Activated CD4-positive, alpha-beta T cell treated with anti-CD3 and anti-CD28 coated beads for 48 hours (primary cell): ENCODE measurements at places on chromosomes 16 and 17.

GRCh38 chr16:54312502-54312991, 26.0 kb upstream of the IRX3 start:
- no peak for DNase-seq

GRCh38 chr16:47848421-47849109, 307.2 kb downstream of the ABCC12 start:
- no peak for DNase-seq

- no peak for DNase-seq
Measured at GRCh38 chr17:13003454-13003851, 14.4 kb downstream of the ELAC2 start.

DNA sequence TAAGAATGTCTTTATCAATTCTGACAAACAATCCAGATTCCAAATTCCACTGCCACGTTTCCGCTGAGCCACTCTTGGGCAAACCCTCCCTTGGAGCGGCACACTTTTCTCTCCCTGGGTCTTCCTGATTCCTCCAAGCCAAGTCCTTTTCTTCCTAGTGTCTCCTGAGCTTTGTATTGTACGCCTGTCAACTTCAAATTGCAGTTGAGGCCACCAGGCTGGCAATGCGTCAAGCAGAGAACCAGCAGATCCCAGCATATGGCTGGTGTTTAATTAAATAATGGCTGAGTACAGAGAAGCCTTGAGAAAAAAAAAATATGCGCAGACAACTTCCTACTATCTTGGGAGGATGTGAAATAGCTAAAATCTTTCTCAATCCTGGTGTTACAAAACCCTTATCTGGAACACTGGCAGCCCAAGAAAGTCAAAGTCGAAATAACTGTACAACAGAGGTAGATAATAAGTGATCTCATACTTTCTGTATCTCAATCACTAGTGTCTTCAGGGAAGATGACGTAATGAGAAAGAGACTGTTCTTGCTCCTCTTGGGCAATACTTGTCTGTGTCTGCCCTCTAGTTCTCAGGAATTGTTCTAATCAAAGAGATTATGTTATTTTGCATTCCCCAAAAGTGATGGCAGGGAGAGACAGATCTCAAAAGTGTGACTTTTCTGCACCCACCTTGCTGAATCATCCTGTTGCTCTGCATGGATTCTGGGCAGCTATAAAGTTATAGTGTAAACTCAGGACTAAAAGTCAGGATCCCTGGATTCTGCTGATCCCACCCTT, 15.0 kb downstream of the SMIM36 start:
- no peak for DNase-seq

GRCh38 chr16:2867987-2868789, 10.2 kb upstream of the PRSS22 start:
- peak; percentile 98 for DNase-seq

DNA sequence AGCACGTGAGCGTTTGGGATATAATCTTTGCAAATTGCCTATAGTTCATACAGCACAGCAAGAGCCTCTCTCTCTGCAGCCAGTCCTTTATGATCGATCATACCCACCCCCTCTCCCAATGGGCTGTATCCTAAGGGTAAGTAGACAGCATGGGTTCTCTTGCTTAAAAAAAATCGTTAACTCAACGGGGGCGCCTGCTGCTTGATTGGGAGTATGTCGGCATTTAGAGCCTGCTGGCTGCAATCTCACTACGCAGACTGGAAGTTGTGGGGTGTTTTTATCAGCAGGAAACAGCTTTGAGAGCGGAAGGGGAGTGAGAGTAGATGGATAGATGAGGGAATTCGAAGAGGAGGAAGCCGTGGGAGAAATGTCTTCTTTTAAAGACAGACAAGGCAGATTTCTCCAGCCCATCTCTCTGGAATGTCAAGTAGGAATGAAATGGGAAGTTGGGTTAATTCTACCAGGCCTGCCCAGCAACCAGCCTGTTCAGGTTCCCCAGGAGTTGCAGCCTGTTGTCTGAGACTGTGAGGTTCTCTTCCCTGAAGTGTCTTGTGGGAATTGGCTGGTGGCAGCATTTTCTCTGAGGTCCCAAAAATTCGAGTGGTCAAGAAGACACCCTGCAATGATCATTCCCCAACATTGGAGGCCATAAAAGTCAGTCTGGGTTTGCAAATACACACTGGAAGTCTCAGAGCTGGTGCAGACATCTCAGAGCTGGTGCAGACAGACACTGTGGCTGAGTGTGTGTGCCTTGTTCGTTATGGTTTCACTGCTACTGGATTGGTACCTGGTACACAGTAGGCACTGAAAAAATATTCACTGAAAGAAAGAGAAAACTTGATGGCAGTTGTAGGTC, 65.6 kb downstream of the PRKCB start:
- no peak for DNase-seq

- DNase-seq = no peak
Measured at GRCh38 chr17:43787728-43788127, 7.5 kb downstream of the CFAP97D1 start.

DNA sequence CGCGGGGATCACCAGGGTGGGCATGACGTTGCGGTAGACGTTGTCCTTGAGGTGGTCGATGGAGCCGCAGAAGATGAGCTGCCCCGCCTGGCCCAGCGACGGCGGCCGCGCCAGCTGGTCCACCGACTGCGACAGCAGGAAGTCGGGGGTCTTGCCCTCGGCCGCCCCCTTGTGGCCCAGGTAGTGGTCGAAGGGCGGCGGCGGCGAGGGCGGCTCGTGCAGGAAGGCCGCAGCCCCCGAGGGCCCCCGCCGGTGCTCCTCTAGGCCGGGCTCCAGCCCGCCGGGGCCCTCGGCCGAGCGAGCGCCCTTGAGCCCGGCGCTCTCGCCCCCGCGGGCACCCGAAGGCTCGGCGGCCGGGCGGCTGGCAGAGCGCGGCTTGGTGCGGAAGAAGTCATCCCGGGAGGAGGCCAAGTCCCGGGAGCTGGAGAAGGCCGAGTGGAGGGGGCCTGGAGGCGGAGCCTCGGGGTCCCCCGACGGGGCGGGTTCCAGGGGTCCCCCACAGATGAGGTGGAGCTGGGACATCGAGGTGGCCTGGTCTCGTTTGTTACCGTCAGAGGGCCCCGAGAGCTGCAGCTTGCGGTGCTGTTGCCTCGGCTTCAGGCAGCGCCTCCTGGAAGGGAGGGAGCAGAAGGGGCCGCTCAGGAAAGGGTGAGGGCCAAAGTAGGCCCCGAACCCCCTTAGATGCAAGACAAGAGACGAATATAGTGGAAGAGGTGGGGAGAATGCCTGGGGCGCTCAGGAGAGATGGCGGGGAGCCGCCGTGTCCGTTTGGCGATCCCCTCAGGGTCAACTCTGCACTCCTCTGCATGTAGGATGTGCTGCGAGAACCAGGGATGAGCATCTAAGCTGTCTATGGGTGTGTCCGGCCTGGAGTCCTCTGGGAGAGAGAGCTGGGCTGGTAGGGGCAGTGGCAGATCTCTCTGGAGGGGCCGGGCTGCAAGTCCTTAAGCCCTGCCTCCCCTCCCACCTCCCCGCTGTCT, 8.8 kb downstream of the FAM171A2 start:
- DNase-seq = peak; percentile 70

DNA sequence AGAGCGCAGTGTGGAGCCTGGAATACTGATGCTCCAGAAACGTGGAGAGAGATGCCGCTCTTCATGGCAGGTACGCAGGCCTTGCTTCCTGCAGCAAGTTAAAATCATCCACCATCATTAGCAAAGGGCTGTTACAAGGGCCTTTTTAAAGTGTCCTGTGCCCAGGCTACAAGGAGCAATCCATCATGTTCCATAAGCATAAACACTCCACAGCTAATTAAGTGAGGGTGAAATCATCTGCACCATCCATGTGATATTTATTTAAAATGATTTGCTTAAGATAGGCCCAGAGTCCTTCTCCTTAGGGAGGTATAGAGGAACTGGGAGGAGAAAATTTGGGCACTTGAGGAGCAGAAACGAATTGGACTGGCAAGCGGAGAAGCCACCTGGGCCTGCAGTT, 372.1 kb downstream of the XYLT1 start:
- no peak for DNase-seq

- DNase-seq = no peak
Measured at GRCh38 chr17:79669861-79670260, 59.0 kb upstream of the RBFOX3 start.

- peak; percentile 58 for DNase-seq
Measured at GRCh38 chr17:58084317-58084981, 1.2 kb downstream of the DYNLL2 start.

DNA sequence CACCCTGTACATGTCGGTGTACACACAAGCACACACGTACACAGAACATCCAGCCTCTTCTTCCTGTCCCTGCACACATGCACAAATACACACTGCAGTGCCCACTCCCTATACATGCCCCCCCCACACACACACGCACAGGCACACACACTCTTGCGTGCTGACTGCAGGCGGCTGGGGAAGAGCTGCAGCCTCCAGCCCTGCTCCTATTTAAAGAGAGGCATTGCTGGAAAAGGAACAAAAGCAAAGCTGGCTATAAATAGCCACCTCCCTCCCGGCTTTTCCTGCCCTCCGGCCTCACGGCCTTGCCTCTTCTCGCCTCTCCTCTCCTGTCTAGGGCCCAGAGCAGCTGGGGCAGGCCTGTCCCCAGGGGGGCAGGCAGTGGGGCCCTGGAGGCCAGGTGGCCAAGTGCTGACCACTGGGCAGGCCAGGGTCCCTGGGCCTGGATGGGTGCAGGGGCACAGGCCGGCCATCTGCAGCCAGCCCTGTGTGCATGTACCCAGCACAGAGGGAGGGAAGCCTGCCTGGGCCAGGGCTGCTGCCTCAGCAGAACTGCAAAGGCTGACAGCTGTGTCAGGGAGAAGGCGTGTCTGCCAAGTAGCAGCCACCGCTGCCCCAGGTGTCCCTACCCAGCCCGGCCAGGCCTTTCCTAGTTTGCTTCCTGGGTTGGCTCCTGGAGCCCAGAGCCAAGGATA, 25.4 kb downstream of the RTN4RL1 start:
- no peak for DNase-seq

GRCh38 chr17:57210972-57211411, 45.3 kb upstream of the MSI2 start:
- no peak for DNase-seq

GRCh38 chr17:28906706-28907438, 4.0 kb upstream of the DHRS13 start:
- DNase-seq = no peak

DNA sequence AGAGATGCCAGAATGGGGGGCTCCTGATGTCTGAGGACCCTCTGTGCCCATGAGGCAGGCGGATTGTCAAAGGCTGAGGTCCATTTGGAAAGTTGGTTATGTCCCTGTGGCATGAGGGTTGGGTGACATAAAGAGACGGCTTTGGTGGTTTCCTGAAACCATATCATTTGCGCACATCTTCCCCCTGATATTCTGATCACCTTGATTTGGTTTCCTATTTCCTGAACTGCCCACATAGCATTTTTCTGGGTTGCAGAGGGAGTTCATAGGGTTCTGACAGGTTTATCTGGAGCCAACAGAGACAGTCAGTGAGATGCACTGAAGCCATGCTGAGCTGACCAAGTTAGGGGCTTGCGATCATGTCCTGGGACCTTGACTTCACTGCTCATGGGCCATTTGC, 15.7 kb upstream of the RNF222 start:
- no peak for DNase-seq

GRCh38 chr16:583815-584591, 5.9 kb upstream of the RAB40C start:
- DNase-seq = no peak

GRCh38 chr17:5514976-5515375, 28.6 kb downstream of the MIS12 start:
- no peak for DNase-seq

DNA sequence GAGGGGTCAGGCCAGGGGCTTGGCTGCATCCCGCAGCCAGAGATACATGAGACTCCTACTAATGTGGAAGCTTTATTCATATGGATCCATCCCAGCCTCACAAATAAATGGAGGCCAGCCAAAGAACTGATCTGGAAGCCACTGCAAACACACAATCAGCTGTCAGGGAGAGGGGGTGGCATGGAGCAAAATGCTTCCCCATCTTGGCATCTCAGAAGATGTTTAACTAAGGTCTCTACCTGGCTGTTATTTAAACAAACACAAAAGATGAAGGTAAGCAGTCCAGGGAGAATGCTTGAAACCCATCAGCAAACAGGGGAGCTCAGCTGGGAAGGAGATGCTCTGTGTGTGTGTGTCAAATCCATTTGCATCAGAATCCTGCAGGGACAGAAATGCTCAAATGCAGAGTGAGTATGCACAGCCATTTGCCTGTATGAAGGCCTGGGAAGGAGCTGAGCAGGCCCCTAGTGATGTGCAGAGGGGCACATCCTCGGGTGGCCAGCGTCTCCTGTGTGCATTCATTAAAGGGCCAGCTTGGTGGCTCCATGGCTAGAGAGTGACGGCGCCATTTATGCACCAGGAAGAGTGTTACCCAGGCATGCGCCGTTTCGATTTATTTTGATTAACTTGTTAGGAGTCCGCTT, 34.2 kb upstream of the IRX3 start:
- no peak for DNase-seq

- peak; percentile 51 for DNase-seq
Measured at GRCh38 chr17:83155128-83156121, 76.0 kb downstream of the METRNL start.

DNA sequence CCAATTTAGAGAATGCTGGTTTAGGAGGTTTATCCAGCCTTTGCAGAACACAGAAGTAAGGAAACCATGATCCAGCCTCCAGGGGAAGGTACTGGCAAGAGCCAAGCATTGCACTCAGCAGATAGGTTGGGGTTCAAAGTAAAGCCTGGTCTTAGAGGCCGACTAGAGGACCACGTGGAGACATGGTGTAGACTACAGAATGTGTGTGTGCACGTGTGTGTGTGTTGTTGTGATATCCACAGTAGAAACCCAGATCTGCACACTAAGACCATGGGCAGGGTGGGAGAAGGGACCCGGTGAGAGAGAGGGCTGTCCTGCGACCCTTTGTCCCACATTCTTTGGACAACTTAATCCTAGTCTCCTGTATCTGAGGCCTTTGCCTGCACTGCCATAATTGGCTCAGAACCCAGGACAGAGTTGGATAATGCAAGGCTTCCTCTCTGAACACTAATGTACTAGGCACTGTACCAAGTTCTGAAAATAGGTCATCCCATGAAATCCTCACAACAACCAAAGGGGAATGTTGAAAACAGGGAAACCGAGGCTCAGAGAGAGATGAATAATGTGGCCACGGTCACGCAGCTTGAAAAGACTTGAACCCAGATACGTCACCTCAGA, 325.1 kb upstream of the HSBP1 start:
- no peak for DNase-seq

GRCh38 chr16:71924710-71925109, 29.4 kb downstream of the IST1 start:
- DNase-seq = no peak

GRCh38 chr17:65656390-65657250, 95.2 kb upstream of the AXIN2 start:
- peak; percentile 78 for DNase-seq

GRCh38 chr16:54174201-54174600, 112.4 kb downstream of the IRX3 start:
- DNase-seq = no peak

- DNase-seq = no peak
Measured at GRCh38 chr16:72873853-72874252, 174.1 kb downstream of the ZFHX3 start.

- DNase-seq = peak; percentile 32
Measured at GRCh38 chr16:85616607-85617321, 3.6 kb downstream of the GSE1 start.
